ENCODE measurements at places on chromosomes 3 and 15. TPM values are rescaled to one million over a fixed set of nuclear protein-coding genes. Genes with fewer than 3 reads are reported as not detected.

The FBXO40 gene
- total RNA-seq: not detected

DNA sequence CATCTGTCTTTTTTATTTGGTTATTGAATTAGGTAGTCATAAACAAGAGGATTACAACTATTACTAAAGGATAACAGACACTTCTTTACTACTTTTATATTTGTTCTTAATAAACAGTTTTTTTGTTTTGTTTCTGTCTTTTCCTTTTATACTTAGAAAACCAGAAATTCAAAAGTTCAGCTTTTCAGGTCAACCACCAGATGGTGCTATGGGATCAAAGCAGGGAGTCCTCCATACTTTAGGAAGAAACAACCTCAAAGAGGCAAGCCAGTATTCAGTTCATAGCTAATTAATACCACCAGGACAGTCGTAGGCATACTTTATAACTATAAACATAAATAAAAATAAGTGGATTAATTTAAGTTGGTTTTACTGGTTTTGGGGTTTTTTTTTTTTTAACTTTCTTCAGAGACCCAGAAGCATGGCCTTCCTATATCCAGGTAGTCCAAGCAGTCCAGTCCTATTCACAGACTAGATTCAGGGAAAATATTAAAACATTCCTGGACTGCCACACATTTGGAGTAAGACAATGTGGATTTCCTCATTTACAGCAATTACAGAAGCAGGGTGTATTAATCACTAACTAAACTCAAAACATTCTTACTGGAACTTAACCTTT lies 16.0 kb upstream of the EID1 start:
- no peak for DNase-seq

GRCh38 chr15:35596285-35596684 lies 50.3 kb upstream of the DPH6 start:
- no peak for DNase-seq

The DNAH12 gene
- 0.80 TPM for total RNA-seq

GRCh38 chr15:31438601-31439265 lies 112.1 kb downstream of the KLF13 start:
- DNase-seq: no peak

The CLDN16 gene
- total RNA-seq: 0.53 TPM

Measured in sciatic nerve (tissue), 2 donors.